Fibroblast of upper back skin (primary cell): ENCODE measurements at places on chromosomes 3 and 15.

DNA sequence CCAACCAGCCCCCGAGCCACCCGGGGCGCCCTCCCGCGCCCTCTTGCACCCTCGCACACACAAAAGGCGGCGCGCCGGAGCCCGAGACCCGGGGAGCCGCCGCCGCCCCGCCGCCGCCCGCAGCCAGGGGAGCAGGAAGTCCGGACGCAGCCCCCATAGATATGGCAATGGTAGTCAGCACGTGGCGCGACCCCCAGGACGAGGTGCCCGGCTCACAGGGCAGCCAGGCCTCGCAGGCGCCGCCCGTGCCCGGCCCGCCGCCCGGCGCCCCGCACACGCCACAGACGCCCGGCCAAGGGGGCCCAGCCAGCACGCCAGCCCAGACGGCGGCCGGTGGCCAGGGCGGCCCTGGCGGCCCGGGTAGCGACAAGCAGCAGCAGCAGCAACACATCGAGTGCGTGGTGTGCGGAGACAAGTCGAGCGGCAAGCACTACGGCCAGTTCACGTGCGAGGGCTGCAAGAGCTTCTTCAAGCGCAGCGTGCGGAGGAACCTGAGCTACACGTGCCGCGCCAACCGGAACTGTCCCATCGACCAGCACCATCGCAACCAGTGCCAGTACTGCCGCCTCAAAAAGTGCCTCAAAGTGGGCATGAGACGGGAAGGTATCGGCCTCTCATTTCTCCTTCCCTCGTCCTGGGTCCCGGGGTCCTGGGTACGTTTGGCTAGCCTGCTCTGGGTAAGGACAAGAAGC is 1.6 kb downstream of the NR2F2 start:
- DNase-seq: no peak

- DNase-seq: no peak
Observed at GRCh38 chr3:190279690-190280089, 42.6 kb downstream of the CLDN1 start.

- peak; percentile 51 for DNase-seq
Observed at GRCh38 chr15:58440158-58440910, 8.5 kb downstream of the LIPC start.

GRCh38 chr15:40102897-40103858 is 5.5 kb downstream of the BMF start:
- DNase-seq: peak; percentile 79

DNA sequence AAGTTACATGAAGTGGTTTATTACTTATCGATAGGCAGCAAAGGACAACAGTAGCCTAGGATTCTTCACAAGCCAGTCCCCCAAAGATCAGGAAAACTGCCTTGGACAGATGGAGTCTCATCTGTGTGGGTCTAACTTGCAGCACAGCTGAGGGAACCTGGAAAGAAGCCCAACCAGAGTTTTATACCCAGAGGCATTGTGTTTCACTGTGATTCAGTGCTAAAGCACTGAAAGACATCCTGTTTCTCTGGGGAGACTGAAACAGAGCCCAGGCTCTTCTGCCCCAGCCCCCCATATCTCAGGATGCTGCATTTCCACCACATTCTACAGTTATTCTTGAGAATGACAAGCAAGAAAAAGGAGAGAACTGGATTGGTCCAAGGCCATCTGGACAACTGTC is 48.2 kb upstream of the PYDC2 start:
- peak; percentile 97 for DNase-seq
